Activated B cell treated with CpG ODN at 0.5 μM for 24 hours (primary cell): ENCODE measurements at places on chromosomes 2 and 18. TPM values are rescaled to one million over a fixed set of nuclear protein-coding genes. Genes with fewer than 3 reads are reported as not detected.
A peak's percentile ranks its signal among the peaks of the same experiment; 100 is the strongest.

TRIM43 gene
- not detected in 2 replicates for total RNA-seq

PLEKHH2 gene
- total RNA-seq: 0.07 and 0.11 TPM in 2 replicates

DNA sequence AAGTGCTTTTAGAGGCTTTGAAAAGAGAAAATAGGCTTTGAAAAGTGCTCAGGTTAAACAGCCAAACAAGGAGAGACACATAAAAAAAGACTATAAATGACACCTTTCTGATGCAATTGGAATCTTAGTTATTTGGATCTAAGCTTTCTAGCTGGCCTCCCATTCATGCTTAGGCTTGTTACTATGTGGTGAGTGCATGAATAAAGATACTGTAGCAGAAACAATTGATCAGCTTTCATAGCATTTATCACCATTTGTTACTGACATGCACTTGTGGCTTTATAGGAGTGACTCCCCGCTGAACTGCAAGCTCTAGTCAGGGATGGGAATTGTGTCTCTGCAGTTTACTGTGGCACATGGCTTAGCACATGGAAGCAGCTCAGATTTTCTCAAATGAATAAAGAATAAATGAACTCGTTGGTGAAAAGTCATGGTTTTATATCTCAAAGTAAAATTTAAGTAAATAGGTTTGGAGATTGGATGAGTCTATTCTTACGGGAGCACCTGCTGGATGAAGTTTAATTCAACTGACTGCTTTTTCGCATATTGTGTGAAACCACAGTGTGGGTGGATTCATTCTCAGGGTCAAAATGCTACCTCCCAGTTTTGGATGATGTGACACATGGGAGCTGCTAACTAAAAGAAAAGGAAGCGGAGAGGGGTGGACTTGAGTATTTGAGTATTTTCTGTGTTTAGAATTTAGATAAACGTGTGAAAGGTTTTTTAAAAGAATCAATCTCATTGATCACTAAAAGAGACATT, 91.1 kb upstream of the NOL4 start:
- DNase-seq: no peak

KIF1A gene
- not detected in 2 replicates for total RNA-seq

- DNase-seq: no peak
Observed at GRCh38 chr2:128316777-128317180, 1.9 kb downstream of the HS6ST1 start.

TPO gene
- not detected in 2 replicates for total RNA-seq

- DNase-seq: no peak
Observed at GRCh38 chr2:41197781-41198180, 745.9 kb upstream of the SLC8A1 start.

DNA sequence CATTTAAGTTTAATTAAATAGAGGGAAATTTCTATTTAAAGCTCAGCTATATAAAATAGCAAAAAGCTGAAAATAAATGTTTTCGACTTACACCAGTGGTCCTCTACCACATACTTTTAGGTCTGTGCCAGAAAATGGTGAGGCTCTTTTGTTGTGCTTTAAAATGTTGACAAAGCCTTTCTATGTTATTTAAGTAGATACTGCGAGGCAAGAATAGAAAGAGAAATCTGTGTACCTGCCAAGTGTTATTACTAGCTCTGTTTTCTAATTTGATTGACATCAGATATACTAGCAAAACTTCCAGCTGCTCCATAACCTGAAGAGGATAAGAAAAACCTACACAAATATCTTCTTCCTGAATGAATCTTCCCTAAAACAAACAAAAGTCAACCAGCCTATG, 53.6 kb downstream of the LPIN2 start:
- no peak for DNase-seq

RAPGEF4 gene
- 0.17 TPM in 1 of 2 replicates, not detected in the other for total RNA-seq

GRCh38 chr2:74555610-74556103, 1.1 kb downstream of the DOK1 start:
- DNase-seq: no peak

GRCh38 chr2:227536445-227536844, 62.2 kb upstream of the SCYGR2 start:
- no peak for DNase-seq

PELI1 gene
- 81.4 and 93.1 TPM in 2 replicates for total RNA-seq

DNA sequence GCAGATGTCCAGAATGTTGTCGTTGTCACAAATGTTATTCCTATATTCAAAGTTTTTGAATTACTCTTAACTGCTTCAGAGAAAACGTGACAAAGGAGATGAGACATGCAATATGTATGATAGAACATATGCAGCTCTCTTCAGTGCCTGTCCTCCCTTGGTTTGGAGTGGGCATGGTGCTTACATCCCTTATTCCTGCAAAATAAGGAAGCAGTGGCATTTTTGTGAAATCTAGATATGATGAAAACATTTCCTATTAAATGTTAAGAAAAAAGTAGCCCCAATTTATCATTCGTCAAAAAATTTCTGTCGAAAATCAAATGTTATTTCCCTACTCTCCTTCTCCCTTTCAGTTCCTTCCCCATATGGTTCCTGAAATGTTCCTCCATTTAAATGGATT, 457.5 kb upstream of the FANCL start:
- DNase-seq: no peak

DNA sequence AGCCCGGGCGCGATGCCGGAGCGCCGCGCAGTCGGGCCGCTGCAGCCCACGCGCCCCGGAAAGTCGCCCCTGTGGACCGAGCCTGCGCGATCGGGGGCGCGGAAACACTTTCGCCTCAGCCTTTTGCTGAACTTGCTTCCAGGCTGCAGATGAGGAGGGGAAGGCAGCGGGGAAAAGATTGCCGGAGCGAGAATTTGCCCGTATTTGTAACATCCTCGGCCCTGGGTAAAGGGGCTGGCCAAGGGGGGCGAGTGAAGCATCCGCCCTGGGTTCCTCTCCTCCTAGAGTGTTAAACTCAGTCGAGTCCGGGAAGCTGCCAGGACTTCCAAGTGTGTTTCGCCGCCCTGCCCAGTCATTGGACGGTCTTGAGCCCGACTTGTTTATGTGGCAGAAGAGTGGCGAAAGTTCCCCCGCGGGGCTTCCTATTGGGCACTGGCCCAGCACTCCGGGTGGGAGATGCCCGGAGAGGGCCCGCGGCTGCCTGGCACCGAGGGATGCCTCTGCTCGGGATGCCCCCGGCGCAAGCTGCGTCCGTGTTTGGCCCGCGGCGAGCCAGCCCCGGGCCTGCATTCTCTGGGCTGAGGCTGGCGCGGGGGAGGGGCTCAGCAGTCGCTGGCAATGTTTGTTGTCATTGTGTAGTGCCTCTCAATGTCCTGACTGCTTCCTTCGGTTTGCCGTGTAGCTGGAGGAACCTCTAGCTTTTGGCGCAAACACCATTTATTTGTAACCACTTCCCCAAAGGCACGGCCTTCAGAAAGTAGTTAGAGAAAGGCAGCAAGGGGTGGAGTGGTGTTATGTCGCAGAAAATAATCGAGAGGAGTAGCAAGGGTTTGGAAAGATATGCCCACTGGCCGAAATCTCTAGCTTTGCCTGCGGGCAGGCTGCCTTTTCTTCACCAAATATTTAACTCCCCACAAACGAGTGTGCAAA, 1.1 kb downstream of the CYBRD1 start:
- DNase-seq: peak; percentile 17

GRCh38 chr2:172234716-172235691, 132.3 kb upstream of the DLX2 start:
- DNase-seq: no peak

DNA sequence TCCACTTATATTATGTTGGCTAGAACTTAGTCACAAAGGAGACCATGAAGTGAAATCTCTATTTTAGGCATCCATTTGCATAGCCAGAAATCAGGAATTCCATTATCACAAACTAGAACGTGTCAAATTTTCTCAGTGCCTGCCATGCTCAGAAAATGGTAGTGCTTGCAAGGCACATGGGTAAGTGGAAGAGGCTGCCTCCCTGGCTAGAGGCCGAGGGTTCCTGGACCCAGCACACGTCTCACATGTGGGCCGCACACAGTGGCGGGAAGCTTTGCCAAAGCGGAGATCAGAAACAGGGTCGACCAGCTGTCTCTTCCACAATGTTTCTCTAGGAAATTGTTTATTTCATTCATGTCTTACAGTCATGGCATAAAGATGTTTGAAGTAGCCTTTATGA, 42.3 kb downstream of the TRAF3IP1 start:
- no peak for DNase-seq

GRCh38 chr2:120709608-120710041, 26.0 kb upstream of the GLI2 start:
- no peak for DNase-seq
